Dorsolateral prefrontal cortex (tissue), 122 donors: ENCODE measurements at places on chromosomes 2 and 18.

DNA sequence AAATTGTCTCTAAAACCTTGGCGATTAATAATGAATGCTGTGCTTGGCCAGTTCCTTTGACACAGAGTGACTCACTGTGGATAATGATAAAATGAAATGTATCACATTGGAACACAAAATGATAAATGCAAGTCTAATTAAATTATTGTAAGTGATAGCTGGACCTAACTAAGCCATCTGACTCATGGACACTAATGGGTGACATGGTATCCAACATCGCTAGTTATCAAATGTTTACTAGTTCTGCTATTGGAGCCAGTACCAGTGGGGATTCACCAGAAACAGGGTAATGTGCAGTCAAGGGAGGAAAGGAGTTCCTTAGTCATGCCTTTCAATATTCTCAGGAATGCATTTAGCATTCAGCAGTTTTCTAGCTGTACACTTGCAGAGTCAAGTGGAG is 736.3 kb upstream of the ACVR2A start:
- no peak for DNase-seq

DNA sequence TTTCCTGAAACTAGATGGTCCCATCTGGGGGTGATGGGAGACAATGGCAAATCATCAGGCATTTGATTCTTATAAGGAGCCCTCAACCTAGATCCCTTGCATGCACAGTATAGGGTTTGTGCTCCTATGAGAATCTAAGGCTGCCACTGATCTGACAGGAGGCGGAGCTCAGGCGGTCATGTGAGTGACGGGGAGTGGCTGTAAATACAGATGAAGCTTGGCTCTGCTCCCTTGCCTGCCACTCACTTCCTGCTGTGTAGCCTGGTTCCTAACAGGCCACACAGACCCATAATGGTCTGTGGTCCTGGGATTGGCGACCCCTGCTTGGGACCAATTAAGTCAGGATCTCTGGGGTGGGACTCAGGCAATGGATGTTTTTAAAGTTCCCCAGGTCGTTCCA is 293.4 kb downstream of the ZNF521 start:
- DNase-seq, result peak; percentile 57

DNA sequence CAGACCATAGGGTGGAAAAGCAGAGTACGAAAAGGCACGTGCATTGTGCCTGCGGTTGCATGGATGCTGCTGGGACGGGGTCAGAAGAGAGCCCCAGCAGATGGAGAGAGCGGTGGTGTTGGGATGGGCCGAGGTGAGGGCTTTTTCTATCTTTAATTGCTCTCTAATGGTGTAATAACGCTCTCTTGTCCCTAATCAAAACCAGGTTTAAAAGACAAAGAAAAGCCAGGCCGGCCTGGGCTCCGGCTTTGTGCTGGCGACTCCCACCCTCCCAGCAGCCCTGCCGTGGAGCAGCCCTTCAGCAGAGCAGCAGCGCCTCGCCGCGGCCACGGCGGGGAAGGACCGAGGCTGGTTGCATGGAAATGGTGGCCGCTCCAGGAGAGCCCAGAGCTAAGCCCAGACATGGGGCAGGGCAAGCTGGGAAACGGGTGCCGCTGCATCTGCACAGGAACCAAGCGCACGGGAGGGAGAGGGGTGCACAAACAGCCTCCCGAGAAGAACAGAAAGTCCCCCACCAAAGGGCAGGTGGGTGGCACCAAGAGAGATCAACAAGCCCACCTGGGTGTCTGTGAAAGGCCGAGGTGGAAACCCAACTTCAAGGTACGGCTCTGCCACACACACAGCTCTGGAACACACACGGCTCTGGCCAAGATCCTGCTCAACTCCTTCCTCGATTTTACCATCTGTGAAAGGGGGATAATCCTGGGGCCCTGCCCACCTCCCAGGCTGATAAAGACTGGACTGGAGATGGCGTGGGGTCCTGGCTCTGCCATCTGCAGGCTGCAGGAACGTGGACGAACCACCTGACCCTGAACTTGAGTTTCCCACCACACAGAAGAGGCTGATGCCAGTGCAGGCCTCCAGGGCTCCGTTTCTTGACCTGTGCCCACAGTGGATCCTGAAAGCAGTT is 15.0 kb downstream of the HS1BP3 start:
- DNase-seq, result peak; percentile 84

DNA sequence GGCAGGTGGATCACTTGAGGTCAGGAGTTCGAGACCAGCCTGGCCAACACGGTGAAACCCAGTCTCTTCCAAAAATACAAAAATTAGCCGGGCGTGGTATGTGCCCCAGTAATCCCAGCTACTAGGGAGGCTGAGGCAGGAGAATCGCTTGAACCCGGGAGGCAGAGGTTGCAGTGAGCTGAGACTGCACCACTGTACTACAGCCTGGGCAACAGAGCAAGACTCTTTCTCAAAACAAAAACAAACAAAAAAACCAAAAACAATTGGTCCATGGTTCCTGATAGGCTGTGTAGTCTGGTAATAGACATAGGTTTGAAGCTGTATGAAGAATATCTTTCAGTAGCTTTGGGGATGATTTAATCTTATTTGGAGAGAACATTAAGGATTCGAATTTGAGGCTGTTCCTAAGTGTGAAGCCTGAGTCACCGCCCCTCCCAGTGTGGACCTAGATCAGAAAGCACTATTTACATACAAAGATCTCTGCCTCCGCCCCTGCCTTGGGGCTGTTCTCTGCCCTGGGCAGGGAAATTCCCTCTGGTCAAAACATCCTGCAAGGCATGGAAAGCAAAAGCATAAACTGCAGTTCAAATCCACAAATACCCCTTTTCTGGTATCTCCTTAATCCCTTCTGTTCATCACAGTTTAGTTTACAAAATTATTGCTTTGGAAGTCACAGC is 52.8 kb upstream of the PMAIP1 start:
- no peak for DNase-seq

DNA sequence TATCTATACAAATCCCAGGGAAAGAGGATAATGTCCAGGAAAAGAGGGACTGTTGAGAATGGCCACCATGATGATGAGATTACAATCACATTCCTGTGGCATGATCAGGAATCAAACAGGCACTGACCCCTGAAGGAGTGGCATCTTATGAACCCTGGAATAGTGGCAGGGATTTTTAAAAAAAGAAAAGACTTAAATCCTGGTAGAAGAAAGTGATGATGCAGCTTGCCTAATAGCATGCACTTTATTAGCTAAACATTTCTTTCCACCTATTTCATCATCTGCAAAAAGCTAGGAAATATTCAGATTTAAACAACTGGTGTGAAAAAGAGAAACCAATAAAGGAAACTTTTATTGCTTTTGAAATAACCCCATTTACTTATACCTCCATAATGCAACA is 87.2 kb upstream of the FSHR start:
- no peak for DNase-seq

DNA sequence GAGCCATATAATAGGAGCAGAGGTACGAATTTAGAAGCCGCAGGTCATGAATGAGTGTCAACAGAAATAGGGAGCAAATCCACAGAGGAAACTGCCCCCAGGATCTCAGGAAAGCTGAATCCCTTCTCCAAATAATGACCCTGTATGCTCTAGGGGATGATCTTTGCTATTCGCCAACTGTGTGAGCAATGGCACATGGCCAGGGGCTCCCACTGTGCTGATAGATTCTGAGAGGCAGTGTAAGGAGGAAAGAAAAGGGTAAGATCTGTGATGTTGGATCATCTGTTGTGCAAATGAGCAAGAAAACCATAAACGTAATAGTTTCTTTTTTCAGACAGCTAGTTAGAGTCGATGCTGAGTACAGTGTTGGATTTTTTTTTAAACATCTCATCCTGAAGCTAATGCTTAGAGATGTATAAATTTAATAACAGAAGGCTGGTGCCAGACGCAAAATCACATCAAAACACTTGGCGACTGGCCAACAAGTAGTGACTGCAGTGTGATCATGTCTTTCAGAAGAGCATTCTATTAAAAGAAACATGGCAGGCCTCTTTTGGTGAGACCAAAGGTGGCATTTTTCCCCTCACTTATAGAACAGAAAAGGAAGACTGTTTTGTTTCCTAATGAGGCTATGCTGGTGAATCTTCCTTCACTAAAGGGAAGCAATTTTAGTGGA is 77.4 kb downstream of the ABCA12 start:
- no peak for DNase-seq

- DNase-seq, result peak; percentile 71
Observed at GRCh38 chr18:23257686-23258565, 122.6 kb downstream of the CABLES1 start.

DNA sequence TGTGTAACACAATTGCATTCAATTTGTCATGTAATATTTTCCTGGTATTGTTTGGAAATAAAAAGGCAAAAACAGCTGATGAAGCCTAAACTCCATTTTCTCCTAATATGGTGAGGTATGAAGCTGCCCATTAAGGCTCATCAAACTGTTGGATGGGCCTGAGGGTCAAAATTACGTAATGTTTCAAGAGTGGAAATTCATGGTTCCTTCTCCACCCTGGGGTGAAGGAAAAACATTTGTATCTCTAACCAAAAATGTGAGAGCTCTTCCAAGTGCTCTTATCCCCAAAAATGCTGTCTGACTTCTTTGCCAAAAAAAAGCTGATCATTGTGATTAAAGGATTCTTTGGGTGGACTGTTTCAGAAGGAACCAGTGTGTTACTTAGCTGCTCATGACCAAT is 91.8 kb downstream of the ARHGAP28 start:
- no peak for DNase-seq

GRCh38 chr2:72438364-72438763 is 290.7 kb upstream of the CYP26B1 start:
- no peak for DNase-seq
